ENCODE measurements at places on chromosomes 7 and 10.

DNA sequence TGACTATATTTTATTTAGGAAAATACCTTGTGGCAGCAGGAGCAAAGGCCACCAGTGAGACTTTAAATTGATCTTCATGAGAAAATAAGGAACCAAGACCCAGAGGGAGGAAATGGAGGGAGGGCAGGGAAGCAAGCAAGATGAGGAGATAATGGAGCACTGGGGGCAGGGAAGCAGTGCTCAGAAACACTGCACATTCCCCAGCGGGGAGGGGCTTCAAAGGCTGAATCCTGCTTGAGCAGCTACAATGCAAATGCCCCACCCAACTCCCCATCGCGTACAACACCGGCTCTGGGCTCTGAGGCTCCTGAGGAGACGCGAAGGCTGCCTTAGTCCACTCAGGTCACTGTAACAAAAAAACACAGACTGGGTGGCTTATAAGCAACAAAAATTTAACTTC lies 503.8 kb downstream of the GRID1 start:
- DNase-seq = no peak

DNA sequence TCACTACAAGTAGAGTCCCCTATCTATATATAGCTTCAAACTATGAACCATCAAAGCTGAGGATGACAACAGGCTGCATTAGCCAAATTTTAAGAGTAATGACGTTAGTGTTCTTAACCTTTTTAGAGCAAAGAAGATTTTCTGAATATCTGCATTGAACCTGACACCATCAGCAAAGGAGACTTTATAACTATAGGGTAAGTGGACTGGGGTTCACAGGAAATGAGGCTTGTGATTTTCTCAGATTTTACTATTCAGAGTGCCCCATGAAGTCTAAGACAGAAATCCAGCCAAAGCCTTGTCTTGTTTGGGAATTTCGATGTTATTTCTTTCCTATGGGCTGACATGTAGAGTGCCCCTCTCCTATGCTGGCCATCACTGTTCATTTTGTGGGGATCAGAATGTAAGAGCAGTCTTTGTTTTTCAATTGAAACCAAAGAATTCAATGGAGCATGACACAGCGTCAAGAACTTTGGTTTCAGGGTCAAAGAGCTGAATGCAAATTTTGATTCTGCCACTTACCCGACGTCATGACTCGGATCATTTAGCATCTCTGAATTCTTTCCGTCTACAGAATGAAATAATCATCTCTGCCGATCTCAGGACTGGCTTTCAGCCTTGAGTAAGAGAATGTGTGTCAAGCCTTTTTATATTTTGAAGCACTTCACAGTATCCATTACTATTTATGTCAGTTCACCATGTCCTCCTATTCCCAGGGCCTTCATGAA lies 52.7 kb downstream of the DENND11 start:
- no peak for DNase-seq

DNA sequence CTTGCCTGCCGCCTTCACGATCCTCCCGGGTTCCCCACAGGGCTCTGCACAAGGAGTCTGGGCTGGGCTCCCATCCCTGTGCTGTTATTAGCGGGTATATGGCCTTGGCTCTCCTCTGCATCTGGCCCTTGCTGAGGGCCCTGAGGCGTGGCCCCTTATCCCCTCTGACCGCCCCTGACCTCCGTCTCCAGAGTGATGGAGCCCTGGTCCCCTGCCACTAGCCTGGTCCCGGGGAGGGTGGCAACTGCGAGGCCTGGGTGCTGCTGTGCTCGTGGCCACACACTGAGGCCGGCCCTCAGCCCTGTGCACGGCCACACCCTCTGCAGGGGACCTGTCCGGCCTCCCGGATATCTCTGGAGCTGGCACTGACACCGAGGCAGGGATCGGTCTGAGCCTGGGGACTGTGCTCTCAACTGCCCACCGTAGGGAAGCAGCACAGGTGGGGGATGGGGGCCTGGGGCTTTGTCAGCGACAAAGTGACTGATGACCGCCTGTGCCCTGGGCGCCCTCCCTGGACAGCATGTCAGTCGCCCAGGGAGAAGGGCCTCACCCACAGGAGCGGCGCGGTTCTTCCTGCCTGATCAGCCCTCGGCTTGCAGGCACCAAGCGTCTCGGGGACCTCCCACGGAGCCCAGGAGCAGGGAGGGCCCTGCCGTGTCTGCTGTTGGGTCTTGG lies 72.4 kb downstream of the NKX6-2 start:
- DNase-seq = no peak

GRCh38 chr10:97407211-97407951 lies 6.2 kb upstream of the RRP12 start:
- peak; percentile 54 for DNase-seq

- no peak for DNase-seq
These were observed 37.0 kb downstream of the KCNMA1 start for GRCh38 chr10:77600640-77601039.
